NCI-H460 (cell line): ENCODE measurements at places on chromosomes 6 and 20. TPM values are rescaled to one million over a fixed set of nuclear protein-coding genes. Genes with fewer than 3 reads are reported as not detected.

DNA sequence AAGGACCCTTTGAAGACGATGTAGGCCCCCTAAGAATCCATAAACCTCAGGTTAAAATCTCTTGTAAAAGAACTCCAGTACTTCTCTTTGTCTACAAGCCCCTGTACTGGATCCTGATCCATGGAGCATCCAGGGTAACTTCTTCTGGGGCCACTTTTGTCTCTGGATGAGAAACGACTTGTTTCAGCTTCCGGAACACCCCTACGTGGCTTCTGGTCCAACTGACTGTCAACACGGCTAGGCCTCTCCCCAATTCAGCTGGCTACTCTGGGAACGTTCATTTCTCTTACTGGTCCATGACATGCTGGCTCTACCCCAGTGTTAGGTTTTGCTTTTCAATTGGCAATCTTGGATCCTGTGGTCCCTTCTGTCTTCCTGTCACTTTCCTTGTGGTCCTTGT, 198.0 kb downstream of the BACH2 start:
- DNase-seq = no peak

- no peak for DNase-seq
Measured at GRCh38 chr20:33927724-33928123, 66.0 kb upstream of the RALY start.

DNA sequence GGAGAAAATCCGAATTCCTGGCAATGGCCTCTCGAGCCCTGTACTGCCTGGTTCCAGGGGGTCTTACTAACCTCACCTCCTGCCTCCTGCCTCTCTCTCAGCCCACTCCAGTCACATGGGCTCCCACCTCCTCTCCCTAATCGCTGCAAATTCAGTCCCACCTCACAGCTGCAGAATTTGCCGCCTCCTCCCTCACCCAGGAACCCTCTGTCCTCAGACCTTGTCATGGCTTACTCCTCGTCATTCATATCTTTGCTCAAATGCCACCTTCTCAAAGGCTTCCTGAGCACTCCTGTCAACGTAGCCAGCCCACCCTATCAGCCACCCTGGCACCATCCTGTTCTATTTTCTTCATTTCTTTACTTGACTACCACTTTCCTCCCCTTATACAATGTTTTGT, 89.0 kb downstream of the SLC2A10 start:
- no peak for DNase-seq

DNA sequence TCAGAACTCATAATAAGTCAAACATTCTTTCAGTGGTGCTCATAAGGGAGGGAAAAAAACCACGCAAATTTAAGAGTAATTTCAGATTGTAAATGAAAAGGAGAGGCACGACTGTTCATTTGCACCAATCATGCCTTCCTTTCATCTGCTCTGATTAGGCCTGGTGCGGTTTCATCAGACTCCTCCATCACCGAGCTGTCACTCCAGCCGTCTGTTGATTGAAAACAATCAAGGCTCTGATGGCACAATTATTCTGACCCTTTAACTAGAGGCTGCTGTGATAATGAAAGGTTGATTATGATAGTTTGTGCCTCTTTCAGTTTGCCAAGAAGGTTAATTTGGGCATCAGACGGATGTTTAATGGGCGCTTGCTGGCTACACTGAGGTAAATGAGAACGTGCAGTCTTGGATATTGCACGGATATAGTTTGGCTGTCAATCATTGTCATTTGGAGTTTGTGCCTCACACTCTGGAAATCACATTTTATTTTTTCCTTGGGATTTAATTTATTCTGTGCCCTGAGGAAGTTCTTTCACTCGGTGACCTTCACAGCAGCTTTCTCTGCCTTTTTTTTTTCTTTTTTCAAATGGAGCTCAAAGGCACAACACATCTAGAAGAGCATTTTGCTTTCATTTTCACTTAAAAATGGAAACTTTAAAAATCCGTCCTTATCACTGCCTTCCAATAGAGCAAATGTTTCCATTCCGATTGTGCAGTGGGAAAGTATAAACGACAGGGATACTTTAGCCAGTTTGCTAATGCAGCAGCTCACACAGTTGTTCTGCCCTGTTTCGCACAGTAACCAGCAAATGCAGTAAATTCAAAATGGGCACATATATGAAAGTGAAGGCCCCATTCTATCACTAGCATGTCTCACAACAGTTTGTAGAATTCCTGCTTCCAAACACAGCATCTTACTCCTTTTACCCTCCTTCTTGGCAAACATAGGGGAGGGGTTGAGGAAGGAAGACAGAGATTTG, 172.8 kb downstream of the KLHL32 start:
- DNase-seq = no peak

- DNase-seq = no peak
Measured at GRCh38 chr6:53517021-53517420, 27.9 kb downstream of the GCLC start.

DNA sequence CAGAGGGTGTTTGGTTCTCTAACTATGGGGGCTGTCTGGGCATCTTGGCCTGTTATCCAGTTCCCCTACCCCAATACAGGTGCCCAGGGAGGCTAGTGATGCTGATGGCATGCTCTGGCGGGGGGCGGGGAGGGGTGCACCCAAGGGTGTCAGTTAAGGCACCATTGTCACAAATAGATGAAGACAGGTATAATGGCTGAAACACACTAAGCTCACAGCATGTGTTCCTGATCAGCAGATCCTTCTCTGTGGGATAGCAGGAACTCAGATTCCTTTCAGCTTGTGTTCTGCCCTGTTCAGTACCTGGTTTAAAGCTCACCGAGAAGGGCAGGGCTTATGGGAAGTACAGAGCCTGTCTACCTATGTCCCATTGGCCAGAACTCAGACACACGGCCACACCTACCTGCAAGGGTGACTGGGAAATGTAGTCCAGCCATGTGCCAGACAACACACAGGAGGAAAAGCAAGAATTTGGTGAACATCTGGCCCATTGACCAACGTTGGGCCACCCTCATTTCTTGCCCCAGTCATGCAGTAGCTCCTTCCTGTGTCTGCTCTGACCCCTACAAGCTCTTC, 3.4 kb upstream of the RSPO4 start:
- peak; percentile 12 for DNase-seq

DNA sequence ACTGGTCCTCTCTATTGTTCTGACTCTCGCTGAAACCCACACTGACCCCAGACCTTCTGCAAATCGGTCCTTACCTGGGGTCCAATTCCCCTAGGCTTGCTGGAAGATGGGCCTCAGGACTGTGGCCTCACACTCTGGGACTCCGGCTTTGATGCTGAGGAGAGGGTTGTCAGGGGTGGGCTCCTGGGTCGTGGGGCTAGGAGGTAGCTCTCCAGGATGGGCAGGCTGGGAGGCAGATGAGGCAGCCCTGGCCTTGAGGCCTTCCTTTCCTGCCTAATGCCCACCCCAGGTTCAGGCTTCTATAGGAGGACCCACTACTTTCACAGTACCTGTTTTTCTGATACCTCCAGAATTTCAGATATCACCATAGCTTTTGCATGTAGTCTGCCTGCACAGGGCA, 21.4 kb downstream of the HLA-F start:
- DNase-seq = no peak

DNA sequence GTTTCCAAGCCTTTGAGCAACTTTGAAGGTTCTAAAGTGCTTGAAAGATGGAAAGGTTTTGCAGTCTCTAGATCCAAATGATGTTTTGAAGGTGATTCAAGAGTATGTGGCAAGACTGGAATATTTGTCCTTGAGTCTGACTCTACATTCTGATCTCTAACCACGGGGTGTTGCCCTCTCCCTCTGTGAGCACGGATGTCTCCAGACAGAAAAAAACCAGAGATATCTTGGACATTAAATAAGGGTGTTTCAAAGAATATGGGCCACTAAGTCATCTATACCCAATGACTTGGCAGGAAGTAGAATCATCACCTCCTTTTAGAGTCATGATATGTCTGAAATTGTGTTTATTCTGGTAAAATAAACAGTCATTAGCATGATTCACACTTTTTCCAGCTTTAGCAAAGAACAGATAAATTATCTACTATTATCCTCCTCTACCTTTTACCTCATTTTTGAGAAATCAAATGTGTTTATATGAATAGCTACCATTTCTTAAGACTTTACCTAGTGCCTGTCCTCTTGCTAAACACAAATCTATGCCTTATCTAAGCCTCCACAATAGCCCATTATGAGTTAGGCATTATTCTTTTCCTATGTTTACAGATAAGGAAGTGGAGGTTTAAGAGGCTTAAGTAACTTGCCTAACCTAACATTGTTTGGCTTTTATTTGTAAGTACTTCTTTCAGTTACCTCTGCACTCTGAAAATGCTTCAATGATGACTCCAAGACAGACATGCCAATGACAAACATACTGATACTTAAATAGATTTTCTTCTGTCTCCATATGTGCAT, 384.4 kb downstream of the BMP2 start:
- DNase-seq = no peak

DNA sequence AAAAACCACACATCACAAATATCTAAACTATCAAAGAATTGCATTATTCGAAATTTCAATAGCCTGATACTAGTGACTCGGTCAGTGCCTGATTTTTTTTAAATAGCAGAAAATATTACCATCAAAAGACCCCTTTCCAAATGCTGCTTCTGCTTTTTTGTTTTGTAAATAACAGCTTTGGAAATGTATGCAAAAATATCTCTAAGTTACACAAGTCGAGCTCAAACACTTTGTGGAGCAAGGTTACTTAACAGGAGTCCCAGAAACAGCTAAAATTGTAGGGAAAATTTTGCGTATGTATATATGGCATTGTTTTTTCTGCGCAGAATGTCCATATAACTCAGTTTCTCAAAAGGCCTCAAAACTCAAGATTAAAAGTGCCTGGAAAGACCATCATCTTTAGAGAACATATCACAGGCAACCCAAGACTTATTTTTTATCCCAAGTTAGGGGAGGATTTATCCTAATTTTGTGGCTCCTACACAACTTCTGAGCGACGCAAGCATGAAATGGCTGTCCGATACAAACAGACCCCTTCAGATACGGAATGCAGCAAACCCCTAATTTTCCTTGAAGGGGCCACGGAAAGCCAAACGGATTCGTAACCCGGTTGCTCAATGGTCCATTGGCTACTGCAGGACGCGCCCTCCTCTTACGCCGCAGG, 1.3 kb downstream of the CEP85L start:
- DNase-seq = peak; percentile 16

DNA sequence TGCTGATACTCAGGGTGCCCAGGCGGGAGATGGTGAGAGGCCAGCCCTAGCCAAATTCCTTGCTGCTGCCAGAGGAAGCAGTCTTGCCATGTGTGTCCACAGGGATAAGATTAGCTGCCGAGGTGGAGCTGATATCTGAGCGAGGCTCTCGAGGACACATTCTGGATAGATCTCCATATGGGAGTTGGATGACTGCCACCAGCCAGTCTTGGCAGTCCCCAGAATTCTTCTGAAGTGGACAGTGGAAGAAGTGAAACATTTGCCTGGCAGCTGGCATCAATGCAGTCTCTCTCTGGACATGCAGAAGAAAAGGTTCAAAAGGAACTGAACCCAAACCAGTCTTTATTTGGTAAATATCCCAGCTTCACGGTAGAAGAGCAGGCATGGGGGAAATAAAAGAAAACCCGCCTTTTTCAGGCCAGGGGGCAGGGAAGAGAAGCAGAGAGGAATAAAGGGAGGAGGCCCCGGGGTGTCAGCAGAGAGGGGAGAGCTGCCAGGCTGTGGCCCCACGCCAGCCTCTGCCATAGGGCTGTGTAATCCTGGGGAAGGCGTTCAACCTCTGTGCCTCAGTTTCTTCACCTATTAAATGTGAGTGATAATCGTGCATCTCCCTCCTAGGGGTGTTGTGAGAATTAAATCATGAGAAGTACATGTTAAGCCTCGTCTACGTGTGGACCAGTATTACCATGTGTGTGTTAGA, 3.7 kb upstream of the FUCA2 start:
- no peak for DNase-seq

DNA sequence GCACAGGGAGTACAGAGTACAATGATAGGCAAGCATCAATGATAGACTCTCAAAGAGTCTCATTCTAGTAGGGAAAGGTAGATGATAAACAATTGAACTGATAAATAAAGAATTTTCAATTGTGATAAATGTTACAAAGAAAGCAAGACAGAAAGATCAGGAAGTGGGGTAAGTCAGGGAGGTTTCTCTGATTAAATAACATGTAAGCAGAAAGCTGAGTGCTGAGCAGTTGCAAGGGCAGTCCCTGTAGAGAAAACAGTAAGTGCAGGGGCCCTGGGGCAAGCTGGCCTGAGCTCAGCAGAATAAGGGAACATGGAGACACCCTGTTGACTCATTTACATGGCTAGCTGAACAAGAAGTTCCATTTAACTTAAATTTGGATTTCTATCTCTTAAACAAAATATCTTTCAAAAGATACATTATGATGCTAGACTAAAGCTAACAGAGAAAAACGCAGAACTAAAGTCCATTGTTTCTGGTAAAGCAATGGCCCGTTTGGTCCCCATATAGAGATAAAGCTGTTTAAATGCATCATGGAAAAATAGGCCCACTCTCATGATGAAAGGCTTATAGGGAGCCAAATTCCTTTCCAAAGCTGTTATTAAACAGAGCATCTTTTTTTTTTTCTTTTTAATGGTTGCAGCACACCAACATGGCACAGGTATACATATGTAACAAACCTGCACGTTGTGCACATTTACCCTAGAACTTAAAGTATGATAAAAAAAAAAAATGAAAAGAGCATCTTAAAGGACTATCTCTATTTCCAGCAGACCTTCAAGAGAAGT, 5.3 kb upstream of the TNFAIP3 start:
- DNase-seq = no peak

GRCh38 chr20:33673410-33674293, 576 bp downstream of the NECAB3 start:
- DNase-seq = no peak

GRCh38 chr6:133806382-133807140, 82.4 kb upstream of the TCF21 start:
- DNase-seq = no peak

- DNase-seq = no peak
Measured at GRCh38 chr6:16196260-16196983, 42.0 kb upstream of the GMPR start.

DNA sequence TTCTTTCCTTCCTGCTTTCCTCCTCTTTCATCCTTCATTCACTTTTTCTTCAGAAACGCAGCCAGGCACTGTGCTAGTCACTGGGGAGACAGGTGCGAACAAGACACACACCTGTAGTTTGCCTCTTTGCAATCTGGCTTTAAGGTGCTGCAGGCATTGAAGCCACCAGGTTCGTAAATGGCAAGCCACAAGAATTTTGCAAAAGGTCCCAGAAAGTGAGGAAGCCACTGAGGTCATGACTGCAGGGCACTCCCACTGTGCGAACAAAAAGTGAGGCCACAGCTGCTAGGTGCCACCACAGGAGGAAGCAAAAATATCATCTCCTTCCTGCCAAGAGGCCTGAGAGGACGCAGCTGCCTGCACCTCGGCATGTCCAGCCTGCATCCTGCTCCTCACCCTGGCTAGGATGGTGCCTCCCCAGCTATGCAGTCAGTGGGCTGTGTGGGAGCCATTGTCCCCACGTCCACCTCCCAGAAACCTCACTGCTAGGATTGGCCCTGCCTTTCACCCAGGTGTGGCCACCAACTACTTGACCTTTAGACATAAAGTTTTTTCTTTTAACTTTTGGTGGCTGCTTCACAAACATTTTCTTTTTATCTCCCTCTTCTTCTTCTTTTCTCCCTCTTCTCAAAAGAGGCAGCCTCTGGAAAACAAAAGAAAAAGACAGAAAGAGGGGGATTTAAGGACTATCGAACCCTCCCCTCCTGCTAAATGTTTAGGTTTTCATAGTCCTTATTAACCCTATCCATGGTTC, 230.8 kb downstream of the BCAS1 start:
- DNase-seq = no peak

Gene TXLNB
- total RNA-seq = not detected in 2 replicates

Gene ACTL10
- not detected in 2 replicates for total RNA-seq

Gene ANKRD66
- not detected in 2 replicates for total RNA-seq

Gene NKX2-4
- total RNA-seq = not detected in 2 replicates

Gene C6orf15
- not detected in 2 replicates for total RNA-seq

Gene TCP11
- not detected in 2 replicates for total RNA-seq
